ENCODE measurements at places on chromosomes 6 and 20.

DNA sequence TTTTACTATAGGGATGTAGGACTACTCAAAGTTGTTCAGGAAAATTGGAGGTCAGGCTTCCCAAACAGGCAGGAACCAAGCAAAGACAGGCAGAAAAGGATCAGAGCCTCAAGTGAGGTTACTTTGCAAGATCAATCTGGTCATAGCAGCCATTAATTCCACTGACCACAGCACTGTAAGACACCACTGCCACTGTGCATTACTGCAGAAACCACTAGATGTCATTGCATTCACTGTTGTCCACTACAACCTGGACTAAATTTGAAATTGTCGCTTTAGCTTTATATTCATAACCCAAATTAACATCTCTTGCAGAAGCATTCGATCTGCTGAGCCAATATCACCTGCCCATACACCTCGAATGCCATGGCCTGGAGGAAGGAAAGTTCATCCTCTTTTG is 126.9 kb upstream of the UFL1 start:
- DNase-seq: no peak

DNA sequence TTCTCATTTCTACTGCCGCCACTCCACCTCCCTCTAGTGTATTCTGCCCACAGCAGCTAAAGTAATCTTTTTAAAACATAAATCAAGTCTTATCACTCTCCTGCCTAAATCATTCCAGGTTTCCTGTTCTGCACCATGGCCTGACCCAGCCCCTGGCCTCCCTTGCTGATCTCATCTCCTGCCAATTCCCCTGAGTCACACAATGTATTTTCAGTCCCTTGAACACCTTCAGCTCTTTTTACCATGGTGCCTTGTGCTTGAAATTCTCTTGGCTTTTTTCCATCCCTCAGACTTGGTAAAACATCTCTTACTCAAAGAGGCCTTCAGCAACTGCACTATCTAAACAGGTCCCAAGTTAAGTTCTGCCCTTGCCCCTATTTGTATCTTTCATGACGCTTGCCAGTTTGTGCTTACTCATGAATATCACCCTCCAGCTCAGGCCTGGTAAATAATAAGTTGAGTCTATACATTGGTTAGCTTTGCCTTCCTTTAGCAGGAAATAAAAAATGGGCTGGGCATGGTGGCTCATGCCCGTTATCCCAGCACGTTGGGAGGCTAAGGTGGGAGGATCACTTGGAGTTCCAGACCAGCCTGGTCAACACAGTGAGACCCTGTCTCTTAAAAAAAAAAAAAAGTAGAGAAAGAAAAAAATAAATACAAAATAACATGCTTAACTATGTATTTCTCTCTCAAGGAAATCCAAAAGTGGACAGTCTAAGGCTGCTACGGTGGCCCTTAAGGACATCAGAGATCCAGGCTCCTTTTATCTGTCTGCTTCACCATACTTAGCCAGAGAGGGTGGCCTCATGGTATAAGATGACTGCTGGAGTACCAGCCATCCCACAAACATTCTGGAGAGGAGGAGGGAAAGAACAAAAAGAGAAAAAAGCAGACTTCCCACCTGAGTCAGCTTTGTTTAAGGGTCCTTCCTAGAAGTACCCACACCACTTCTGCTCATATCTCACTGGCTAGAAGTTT is 62.2 kb downstream of the ARFGEF2 start:
- DNase-seq: no peak

DNA sequence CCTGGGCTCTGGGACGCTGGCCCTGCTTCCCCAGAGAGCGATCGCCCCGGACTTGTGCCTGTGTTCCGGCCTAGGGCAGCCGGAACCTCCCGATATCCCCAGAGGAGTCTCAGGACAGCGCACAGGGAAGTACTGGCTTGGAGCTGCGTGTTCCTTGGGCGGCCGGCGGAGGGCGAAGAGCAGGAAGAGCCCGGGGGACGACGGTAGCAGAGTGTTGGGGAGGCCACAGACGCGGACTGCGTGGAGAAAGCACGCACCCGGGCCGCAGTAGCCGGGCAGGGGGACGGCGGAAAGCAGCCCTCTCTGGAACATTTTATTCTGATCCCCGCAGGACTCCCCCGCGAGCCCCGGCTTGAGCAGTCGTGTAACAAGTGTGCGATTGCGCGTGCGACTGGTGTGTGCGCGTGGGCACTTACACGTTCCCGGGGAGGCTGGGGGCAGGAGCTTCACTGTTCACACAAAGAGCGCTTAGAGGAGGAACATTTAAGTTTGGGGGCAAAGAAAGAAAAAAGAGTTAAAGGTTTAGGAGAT is 36.1 kb downstream of the NCR2 start:
- DNase-seq: no peak

DNA sequence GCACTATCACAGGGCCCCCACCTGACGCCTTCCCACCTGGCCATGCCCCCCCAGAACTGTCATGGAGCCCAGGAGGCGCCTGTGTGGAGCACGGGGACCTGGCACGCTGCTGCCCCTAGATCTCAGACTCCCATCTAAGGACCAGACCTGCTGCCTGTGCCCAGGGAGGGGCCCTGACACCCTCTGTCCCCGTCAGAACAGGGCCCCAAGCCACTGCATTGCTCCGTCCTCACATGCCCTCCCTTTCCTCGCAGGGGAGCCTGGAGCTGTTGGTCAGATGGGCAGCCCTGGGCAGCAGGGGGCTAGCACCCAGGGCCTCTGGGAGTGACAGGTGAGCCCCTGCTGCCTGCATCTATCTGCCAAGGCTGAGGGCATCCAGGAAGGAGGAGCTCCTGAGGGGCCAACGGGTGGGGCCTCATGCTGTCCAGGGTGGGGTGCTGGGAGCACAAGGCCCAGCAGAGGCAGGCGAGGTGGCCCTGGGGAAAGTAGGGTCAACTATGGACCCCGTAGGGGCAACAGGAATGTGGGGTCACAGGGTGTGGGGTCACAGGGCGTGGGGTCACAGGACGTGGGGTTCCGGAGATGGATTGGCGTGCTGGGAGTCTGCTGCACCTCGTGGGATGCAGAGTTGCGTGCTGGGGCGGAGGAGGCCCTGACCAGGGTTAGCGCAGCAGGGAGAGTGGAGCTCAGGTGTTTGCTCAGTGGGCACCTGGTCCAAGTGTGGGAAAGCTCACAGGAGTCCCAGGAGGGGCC is 31.6 kb downstream of the CHRNA4 start:
- no peak for DNase-seq

GRCh38 chr20:46119028-46119546 is 973 bp downstream of the CD40 start:
- no peak for DNase-seq

DNA sequence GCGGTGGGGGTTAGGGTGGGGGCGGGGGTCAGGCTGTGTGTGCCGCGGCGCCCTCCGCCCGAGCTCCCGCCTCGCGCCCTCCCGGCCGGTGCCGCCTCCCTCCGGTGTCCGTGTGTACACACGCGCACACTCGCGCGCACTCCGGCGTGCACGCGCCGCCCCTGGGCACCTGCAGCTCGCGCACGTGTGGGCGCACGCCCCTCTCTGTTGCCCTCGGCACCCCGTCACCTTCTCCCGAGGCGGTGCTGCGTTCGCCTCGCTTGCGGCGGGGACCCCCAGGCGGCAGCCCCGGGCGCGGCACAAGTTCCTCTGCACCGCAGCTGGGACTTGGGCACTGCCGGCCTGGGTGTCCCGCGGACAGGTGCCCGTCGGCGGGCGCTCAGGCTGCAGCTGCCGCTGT is 525 bp downstream of the MACROD2 start:
- no peak for DNase-seq

DNA sequence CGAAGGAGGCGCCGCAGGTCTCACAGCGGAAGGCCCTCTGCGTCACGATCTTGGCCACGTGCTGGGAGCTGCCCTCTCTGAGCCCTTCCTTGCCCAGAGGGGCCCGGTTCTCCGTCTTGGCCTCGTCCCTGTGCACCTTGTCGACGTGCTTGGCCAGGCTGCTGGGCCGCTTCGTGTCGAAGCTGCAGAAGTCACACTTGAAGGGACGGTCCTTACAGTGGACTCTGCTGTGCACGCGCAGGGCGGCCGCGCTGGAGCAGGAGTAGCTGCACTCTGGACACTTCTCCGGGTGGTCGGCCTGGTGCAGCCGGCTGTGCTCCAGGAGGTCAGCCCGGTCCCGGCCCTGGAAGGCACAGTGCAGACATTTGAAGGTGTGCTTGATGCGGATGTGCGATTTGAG is 106.9 kb downstream of the ZFP64 start:
- DNase-seq: no peak

DNA sequence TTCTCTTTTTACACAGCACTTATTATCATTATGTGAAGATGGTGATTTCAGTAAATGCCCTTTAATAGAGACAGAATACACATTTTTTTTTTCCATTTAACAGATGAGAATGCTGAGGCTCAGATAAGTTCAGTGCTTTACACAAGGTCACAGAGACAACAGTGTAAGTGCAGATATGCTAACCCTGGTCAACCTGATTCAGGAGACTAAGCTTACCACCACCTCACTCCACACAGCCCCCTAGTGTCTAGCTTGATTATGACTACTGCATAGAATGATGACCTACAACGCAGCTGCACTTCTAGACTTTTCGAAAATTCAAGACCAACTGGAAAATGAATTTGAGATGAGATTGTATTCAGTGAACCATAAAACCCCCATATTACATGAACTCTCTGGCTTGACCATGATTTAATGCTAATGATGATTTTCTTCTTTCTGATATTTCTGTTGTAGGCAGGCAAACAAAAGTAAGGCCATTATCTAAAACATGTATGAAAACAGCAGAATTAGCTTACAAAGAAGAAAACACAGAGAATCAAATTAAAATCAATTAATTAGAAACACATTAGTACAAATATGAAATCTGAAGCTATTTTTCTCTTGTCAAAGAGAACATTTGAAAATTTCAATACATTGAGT is 212.1 kb upstream of the PHACTR1 start:
- DNase-seq: no peak

- no peak for DNase-seq
Observed at GRCh38 chr6:132584698-132585097, 4.8 kb downstream of the TAAR5 start.

GRCh38 chr20:50804437-50805348 is 9.8 kb downstream of the BCAS4 start:
- no peak for DNase-seq

GRCh38 chr6:122202576-122203137 is 196.8 kb upstream of the HSF2 start:
- DNase-seq: no peak

DNA sequence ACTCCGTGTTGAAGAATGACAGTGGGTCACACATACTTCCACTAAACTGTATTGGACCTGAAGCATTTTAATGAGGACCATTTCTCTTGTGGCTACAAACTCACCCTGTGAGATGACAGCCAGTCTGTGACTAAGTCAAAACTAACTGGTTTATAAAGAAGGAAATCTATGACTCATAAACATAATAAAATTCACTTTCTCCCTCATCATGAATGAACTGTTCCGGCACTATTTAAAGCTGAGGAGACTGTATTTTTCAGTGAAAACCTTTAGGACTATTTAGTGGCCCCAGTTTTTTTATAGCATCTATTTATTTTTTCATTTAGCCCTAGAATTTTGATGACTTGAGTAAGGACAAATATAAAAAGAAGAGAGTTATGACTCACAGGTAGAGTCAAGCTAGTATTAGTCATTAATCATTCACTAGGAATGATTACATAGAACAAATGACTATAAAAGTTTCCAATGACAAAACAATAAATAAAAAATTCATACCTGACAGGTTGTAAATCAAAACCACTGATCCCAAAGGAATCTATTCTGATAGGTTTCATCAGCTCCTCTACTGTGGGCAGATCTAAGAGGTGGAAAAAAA is 34.2 kb downstream of the CEP162 start:
- DNase-seq: no peak

GRCh38 chr20:2172305-2173175 is 70.9 kb downstream of the STK35 start:
- DNase-seq: peak; percentile 69

- no peak for DNase-seq
Observed at GRCh38 chr20:42258564-42259302, 640.6 kb upstream of the CHD6 start.

DNA sequence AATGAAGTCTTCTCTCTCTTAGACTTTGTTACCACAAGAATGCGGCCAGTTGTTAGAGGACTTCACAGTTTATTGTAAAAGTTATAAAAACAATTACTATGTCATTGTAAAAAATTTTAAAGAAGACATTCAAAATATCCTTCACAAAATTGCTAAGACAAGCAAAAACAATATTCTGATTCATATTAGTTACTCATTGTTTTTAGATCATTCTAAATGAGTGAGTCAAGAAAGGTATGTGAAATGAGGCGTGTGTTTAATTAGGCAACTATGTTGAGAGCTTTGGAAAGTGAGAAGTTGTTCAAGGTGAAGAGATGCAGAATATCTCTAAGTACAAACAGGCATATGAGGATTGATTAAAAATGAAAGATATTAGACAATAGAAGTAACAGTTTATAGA is 875.3 kb downstream of the EYS start:
- no peak for DNase-seq

DNA sequence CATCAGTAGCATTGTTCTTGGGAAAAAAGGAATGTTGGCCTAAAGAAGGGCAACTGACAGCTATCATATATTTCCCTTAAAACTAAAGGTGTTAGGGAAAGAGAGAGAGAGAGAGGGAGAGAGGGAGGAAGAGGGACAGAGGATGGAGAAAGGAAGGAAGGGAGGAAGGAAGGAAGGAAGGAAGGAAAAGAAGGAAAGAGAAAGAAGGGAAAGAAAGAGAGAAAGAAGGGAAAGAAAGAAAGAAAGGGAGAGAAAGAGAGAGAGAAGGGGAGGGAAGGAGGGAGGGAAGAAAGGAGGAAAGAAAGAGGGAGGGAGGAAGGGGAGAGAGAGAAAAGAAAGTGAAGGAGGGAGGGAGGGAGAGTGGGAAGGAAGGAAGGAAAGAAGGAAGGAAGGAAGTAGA is 37.7 kb upstream of the ADGRF5 start:
- DNase-seq: no peak

DNA sequence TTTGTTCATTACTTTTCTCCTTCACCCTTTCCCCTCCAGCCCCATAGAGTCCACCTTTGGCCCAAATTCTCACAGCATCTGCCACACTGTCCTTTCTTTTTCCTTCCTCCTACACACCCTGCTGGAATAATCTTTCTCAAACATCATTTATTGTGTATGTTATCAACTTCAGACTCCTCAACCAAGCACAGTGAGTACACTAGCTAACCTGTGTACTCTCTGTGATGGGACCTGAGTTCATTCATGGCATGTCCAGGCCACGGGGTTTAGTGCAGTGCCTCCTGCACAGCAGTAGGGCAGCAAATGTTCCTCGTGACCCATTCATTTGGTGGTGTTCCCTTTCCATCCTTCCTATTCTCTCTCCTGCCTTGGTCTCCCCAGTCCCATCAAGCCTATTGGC is 7.1 kb upstream of the ARMC12 start:
- no peak for DNase-seq

DNA sequence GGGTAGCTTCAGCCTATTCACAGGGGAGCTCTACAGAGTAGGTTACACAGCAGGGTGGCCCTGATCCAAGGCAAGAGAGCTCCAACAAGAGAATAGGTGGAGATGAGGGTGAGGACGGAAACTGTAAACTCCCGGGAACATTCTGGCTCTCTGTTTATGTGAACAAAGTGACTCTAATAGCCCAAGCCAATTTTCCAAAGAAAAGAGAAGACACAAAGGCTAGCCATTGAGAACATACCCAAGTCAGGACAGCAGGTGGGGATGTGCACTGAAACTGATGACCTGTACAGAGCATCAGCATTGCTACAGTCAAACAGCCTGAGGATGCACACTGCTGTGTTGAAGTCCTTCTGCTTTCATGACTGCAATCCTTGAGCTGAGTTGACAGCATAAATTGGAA is 136.0 kb upstream of the TOP1 start:
- no peak for DNase-seq

- DNase-seq: no peak
Observed at GRCh38 chr6:163369141-163369540, 45.4 kb upstream of the QKI start.

- DNase-seq: no peak
Observed at GRCh38 chr6:34374069-34374468, 18.4 kb downstream of the NUDT3 start.
